ENCODE measurements at places on chromosomes 2 and 18.

DNA sequence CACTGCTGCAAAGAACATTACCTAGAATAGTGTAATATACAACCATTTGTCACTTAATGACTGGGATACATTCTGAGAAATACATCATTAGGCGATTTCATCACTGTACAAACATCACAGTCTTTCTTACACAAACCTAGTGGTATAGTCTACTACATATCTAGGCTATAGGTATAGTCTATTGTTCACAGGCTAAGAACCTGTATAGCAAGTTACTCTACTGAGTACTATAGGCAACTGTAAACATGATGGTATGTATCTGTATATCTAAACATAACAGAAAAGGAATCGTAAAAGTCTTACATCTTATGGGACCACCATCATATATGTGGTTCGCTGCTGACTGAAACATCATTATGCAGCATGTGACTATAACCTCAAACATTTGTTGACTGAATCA is 21.4 kb downstream of the SP3 start:
- DNase-seq = no peak

DNA sequence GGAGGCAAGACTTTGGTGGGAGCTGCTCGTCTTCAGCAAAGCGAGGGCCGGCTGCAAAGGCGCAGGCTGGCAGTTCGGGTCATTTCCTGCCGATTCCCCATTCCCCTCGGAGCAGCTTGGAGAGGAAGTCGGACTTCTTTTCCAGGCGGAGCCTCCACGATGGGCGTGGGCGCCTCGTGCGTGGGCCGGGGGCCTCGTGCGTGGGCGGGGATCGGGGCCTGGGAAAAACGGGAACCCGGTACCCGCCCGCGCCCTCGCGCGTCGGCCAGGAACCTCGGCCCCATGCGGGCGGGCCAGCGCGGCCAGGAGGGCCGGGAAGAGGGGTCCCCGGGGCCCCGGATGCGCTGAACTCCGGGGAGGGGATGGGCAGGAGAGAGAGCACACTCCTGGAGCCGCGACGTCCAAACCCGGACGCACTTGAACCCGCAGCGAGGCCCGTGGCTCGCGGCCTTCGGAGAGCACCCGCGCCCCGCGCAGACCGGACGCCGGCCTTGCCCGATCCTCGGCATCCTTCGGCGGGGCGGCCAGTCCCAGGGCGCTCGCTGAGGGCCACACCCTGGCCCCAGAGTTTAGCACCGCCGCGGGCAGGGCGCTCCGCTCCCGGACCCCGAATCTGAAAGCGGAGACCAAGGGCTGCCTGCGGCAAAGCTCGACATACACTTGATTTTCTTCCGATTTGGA is 368.4 kb downstream of the MTX2 start:
- DNase-seq = no peak

GRCh38 chr18:31720867-31721266 is 36.5 kb upstream of the B4GALT6 start:
- no peak for DNase-seq

DNA sequence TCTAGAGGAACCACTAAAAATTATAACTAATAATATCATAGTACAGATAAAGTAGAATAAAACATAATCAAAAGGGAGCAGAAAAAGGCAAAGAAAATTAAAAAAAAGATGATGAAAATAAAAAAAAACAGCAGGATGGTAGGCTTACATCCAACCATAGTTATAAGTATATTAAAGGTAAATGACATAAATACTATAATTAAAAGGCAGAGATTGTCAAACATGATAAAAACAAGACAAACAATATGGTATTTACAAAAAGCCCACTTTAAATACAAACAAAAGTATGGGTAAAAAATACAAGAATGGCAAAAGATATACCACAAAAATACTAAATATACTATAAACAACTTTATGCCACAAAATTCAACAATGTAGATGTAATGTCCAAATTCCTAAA is 24.4 kb downstream of the CCDC148 start:
- no peak for DNase-seq

DNA sequence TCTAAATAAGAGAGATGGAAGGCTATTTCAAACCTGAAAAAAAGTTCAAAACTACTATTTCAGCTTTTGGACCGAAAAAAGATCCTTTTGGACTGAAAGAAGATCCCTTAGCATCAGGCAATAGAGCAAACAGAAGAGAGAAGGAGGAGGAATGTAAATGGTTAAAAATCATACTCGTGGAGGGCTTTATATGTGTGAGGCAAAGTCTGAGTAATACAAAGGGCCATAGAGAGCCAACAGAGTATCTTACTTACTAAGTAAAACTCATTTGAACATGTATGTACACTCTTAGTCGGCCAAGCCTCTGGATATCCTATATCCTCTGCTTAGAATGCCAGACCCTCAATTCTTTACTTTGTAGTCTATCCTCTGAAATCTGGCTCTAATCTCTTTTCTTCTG is 55.7 kb downstream of the ITSN2 start:
- DNase-seq = no peak

- DNase-seq = no peak
These were observed 534.6 kb downstream of the MBD2 start for GRCh38 chr18:53689886-53690285.

GRCh38 chr2:53856272-53856671 is 3.5 kb downstream of the GPR75 start:
- no peak for DNase-seq

- no peak for DNase-seq
These were observed 19.9 kb downstream of the CD8A start for GRCh38 chr2:86770816-86771301.

DNA sequence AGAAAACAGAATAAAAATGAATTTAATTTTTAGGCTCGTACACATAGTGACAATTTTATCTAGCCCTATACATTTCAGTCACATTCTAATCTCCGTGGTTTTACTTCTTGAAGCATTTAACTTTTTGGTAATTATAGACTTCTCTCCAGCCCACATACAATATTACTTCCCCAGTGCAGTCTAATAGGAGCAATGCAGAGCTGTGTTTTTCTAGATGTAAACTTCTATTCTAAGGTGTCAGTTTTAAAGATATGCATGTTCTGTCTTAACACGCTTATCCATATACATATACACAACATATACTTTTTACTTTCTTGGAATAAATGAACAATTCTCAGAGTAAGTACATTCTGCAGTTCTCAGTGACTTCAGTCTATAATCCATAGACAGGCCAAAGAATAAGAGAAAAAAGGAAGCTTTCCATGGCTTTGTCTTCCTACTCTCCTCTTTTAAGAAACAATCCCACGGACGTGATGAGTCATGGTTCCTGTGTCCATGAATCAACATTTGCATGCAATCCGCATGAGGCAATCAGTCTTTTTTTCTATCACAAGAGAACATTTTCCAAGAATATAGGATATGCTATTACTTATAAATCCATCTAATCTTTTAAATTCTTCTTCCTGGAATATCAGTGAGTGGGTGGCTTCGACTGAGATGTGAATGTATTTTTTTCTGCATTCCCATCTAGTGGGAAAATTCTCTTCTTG is 42.8 kb downstream of the CCDC102B start:
- no peak for DNase-seq

- DNase-seq = no peak
These were observed 334.0 kb downstream of the SOCS6 start for GRCh38 chr18:70622622-70623419.

DNA sequence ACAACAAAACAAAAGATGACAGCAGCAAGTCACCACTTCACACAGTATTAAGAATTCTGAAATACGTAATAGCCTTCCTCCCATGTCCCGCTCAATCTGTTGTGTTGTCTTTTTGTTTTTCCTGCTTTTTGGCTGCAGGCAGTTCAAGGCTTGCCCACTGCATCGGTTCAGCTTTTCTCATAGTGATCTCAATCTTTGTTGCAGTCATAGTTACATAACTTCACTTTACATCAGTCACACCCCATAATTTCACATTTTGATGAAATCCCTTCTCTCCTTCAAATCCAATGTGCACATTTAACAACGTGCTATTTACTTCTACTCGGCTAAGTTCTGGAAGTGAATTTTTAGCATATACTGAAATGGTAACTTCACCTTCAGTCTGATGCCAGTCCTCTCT is 33.8 kb upstream of the HAAO start:
- DNase-seq = no peak

- DNase-seq = no peak
These were observed 74.8 kb upstream of the ST6GAL2 start for GRCh38 chr2:106960683-106961161.

DNA sequence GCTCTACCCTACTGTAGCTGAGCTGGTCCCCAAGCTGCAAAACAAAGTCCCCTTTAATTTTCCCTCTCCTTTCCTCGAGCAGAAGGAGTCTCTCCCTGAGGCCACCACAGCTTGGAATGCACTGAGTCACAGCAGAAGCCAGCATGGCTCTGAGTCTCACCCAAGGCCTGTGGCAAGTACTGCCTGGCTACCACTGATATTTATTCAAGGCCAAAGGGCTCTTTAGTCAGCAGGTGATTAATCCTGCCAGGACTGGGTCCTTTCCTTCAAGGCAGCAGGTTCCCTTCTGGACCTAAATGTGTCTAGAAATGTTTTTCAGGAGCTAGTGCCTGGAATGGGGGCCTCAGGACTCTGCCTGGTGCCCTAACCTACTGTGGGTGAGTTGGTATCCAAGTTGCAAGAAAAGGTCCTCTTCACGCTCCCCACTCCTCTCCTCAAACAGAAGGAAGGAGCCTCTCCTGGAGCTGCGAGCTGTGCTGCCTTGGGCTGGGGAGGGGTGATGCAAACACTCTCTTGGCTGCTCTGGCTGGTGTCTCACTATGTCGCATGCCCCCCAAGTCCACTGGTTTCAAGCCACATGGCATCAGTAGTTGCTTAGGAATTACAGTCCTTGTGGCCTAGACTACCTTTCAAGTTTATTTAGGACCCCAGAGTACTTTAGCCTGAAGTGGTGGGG is 53.4 kb downstream of the CD28 start:
- no peak for DNase-seq

- no peak for DNase-seq
These were observed 77.9 kb downstream of the EIPR1 start for GRCh38 chr2:3299703-3300102.
